Activated CD8-positive, alpha-beta T cell treated with anti-CD3 and anti-CD28 coated beads, Interleukin-2, amount 10 ng/mL, durations not matched to agents 7 days and 5 days (primary cell): ENCODE measurements at places on chromosomes 11 and 22. TPM values are rescaled to one million over a fixed set of nuclear protein-coding genes. Genes with fewer than 3 reads are reported as not detected.

The GRIK4 gene
- total RNA-seq = not detected

GRCh38 chr11:957212-957920, 31.7 kb downstream of the AP2A2 start:
- H3K4me3 ChIP-seq = no peak overlapping the region
- peaks cover 3% of the 10 kb centered on the region for H3K4me1 ChIP-seq
- no peak overlapping the region for H3K27ac ChIP-seq
- H3K27me3 ChIP-seq = no peaks in the 10 kb centered on the region
- H3K36me3 ChIP-seq = peaks cover 3% of the 10 kb centered on the region

GRCh38 chr22:46730568-46731245, 7.3 kb downstream of the CERK start:
- H3K4me3 ChIP-seq = no peak overlapping the region
- H3K36me3 ChIP-seq = peaks cover 43% of the 10 kb centered on the region
- peak overlapping the region; percentile 29 for H3K27ac ChIP-seq

The ADAMTS15 gene
- 0.08 TPM for total RNA-seq

DNA sequence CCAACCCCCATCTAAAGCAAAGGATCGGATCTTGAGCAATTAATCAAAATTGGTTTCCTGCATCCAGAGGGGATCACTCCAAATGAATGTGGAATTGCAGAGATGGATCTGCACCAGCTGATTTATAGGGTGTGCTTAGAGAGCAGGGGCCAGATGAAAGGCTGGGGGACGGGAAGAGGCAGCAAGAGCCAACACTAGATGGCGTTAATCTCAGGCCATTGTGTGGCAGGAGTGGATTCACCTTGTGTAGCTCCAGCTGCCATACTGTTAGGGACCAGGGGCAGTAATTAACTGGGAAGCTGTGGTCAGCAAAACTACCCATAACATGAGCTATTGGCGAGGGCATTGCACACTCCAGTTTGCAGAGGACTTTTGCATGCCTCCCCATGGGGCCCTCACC, 35.6 kb downstream of the SERPINH1 start:
- no peak overlapping the region for H3K4me3 ChIP-seq
- H3K27me3 ChIP-seq = peaks cover 15% of the 10 kb centered on the region
- H3K36me3 ChIP-seq = no peaks in the 10 kb centered on the region
- H3K4me1 ChIP-seq = peaks cover 8% of the 10 kb centered on the region

DNA sequence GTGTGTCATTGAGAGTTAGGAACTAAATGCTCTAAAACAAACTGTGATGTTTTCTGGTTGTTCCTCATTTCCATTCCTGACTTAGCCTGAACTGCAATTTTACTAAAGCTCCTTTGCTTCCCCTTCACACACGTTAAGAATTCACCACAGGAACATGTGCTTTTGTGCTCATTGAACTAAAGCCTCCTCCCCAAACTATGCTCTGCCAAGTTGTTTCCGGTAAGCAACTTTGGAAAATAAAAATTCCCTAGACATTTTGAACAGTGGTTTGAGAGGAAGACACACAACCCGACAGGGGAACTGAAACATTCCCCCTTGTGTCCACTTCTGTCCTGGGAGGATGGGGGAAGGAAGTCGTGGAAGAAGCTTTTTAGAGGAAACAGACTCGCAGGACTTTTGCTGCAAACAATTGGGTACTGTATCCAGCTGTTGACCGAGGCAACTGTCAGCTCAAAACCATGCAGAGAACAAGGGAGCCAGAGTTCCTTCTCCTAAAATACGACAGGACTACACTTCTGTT, 66.9 kb downstream of the GAB2 start:
- H3K27ac ChIP-seq = peak overlapping the region; percentile 87
- no peak for DNase-seq
- peaks cover 37% of the 10 kb centered on the region for H3K4me1 ChIP-seq
